ENCODE measurements at places on chromosomes 16 and 17.

GRCh38 chr17:43427362-43428043 is 28.7 kb downstream of the ARL4D start:
- no peak for DNase-seq

- no peak for DNase-seq
Observed at GRCh38 chr17:10482252-10482651, 12.9 kb upstream of the MYH4 start.

DNA sequence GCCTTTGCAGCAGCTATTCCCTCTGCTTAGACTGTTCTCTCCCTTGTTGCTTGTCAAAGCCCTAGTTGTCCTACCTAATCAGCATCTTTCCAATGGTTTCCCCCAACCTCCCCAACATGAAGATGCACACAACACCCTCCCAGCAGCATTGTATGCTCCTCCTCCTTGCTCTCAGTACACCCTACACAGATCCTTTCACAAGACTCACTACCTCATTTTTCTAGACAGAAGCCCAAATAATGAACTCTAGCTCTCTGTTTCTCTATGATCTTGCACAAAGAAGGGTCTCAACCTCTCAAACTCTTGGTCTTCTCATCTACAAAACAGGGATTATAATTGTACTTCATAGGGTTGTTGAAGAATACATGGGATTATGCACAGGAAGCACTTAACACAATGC is 19.4 kb downstream of the PSME3IP1 start:
- DNase-seq, result no peak

- DNase-seq, result no peak
Observed at GRCh38 chr16:25094596-25094995, 16.9 kb upstream of the LCMT1 start.

- DNase-seq, result no peak
Observed at GRCh38 chr17:8711291-8711690, 33.3 kb downstream of the CCDC42 start.

- no peak for DNase-seq
Observed at GRCh38 chr17:79162012-79162963, 87.7 kb downstream of the ENGASE start.

GRCh38 chr16:73976644-73977043 is 320.0 kb upstream of the PSMD7 start:
- DNase-seq, result no peak

- no peak for DNase-seq
Observed at GRCh38 chr17:42097691-42098631, at the start of gene ZNF385C. Gene ZNF385C, minus strand, starts transcription at chr17:42098473. Its CDS starts 35,417 bp downstream, at chr17:42063056.

- DNase-seq, result no peak
Observed at GRCh38 chr16:56414366-56414765, 11.0 kb downstream of the AMFR start.

DNA sequence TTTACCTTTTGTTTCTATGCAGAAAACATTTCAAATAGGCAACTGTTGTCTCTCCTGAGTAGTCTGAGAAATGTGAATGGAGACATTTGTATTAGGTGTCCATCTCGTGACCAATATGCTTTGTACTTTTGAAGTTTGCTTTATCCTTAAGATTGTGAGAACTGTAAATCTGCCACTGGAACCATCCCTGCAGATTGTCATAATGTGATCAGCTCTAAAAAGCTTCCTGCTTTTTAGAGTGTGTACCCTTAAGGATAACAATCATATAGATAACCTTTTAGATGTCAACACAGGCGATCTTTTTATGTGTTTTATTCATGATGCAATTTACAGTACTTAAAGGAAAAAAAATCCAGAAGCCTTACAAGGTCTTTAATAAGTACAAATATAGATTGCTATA is 63.5 kb downstream of the PRKCA start:
- peak; percentile 28 for DNase-seq

- DNase-seq, result no peak
Observed at GRCh38 chr16:89442990-89443726, 47.2 kb downstream of the ANKRD11 start.

DNA sequence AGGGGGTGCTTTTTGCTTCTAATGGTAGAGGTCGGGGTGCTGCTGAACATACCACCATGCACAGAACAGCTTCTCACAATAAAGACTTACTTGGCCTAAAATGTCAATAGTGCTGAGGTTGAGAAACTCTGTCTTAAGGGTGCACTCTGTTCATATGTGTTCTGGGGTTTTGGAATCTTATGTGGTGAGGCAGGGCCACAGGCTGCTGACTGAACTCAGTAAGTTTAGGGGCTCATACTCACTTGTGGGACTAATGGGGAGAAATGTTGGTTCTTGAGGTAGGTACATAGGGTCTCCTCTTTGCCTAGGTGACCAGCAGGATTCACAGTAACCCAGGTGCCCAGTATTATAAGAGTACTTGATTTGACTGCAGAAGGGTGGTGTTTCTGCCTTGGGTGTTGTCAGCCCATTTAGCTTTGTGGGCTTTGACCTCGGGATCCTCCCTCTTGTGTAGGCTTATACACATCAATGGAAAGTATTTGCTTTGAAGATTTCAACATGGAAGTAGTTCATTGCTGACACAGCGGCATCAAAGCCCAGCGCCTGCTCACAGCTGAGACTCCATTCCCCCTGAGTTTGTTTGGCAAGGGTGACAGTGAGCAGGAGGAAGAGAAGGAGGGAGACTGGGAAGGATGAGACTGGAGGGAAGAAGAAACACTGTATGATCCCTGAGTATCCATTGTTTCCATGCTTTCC is 17.2 kb downstream of the SLC7A6 start:
- no peak for DNase-seq

GRCh38 chr17:50565402-50566350 is 5.2 kb downstream of the CACNA1G start:
- no peak for DNase-seq

DNA sequence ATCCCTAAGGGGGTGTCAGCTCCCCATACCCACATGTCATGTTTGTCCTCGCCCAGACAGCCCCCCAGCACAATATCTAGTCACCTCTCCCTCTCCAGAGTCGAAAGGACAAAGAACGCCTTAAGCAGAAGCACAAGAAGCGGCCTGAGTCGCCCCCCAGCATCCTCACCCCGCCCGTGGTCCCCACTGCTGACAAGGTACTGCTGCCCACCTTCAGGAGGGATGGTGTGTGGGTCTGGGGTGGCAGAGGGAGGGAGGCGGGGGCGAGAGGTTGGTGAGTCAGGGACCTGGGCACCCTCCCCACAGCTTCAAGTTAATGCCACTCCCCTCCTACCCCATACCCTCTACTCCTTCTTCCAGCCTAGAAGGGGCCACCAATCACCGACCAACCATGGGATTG is 7.5 kb downstream of the MLLT6 start:
- DNase-seq, result no peak

- DNase-seq, result no peak
Observed at GRCh38 chr16:24071666-24072360, 184.3 kb upstream of the CACNG3 start.

All from COLO829 (cell line).